ENCODE measurements at places on chromosomes 4 and X.
A peak's percentile ranks its signal among the peaks of the same experiment; 100 is the strongest.

DNA sequence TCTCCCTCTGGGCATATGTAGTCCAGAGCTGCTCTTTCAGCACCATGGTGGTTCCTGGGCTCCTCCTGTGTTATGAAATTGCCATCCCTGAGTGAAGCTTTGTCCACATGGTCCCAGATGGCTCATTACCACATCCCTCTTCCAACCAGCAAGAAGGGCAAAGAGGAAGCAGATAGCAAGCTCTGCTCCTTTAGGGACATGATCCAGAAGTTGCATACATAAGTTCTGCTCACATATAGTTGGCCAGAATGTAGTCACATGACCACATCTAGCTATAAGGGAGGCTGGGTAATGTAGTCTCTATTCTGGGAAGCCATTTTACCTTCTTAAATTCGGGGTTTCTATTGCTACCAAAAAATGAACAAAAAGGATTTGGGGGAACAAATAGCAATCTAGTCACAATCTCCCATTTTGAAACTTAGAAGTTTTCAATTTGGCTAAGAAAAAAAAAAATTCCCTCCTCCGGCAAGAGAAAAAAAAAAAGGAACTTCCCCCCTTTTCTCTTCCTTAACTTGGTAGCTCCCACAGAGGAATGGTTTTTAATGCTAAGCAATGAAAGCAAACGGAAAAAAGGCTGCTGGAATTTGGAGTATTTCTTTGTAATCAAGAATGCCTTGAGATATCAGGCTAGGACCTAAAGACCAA, 88.2 kb upstream of the USP9X start:
- DNase-seq = peak; percentile 31

GRCh38 chrX:16588266-16588665, 61.7 kb upstream of the S100G start:
- DNase-seq = no peak

DNA sequence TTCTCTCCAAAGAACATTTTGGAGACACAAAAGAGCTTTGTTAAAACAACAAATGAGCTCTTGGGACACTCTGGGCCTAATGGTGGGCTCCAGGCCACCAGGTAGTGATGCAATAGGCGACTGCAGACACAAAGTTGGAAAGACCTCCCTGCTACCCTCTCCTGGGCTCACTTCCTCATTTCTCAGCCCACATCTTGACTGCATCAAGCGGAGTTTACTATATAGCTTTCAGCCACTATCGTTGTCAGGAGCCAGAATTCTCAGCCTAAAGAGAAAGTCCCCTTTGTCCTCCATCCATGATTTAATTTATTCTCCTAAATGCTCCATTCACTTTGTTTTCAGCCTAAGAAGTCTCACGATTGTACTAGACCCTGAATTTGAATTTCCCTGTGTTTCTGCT, 114.9 kb downstream of the EFHC2 start:
- no peak for DNase-seq

- no peak for DNase-seq
Observed at GRCh38 chr4:7311205-7311604, 118.9 kb downstream of the SORCS2 start.

- DNase-seq = no peak
Observed at GRCh38 chr4:98524230-98524629, 134.2 kb downstream of the TSPAN5 start.

GRCh38 chr4:185040523-185040922, 22.2 kb downstream of the HELT start:
- DNase-seq = no peak

DNA sequence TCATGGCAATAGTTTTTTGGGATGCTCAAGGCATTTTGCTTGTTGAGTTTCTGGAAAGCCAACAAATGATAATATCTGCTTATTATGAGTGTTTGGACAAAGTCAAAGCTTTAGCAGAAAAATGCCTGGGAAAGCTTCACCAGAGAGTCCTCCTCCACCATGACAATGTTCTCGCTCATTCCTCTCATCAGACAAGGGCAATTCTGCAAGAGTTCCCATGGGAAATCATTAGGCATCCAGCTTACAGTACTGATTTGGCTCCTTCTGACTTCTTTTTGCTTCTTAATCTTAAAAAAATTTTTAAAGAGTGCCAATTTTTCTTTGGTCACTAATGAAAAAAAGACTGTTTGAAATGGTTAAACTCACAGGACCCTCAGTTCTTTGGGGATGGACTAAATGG, 136.3 kb downstream of the UBE2K start:
- no peak for DNase-seq

GRCh38 chr4:88655226-88655625, 42.4 kb downstream of the NAP1L5 start:
- DNase-seq = no peak

DNA sequence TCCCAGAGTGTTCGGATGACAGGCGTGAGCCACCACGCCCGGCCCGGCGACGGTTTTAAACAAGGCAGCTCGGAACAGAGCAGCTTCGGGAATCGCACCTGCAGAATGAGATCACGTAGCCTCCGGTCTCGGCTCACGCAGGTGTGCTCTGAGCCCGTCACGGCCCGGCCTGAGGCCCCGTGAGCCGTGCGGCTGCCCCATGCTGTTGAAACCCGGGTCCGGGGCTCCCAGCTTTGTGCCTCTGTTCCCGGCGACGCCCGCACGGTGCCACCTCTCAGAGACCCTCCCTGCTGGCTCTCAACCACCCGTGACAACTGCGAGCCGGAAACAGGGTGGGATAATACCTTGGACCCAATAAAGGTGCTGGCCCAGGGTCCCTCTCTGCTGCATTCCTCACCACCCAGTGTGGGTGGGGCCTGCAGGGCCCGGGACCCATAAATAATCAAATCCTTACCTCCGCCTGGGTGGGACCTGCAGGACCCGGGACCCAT, 13.4 kb upstream of the PLCXD1 start:
- no peak for DNase-seq

DNA sequence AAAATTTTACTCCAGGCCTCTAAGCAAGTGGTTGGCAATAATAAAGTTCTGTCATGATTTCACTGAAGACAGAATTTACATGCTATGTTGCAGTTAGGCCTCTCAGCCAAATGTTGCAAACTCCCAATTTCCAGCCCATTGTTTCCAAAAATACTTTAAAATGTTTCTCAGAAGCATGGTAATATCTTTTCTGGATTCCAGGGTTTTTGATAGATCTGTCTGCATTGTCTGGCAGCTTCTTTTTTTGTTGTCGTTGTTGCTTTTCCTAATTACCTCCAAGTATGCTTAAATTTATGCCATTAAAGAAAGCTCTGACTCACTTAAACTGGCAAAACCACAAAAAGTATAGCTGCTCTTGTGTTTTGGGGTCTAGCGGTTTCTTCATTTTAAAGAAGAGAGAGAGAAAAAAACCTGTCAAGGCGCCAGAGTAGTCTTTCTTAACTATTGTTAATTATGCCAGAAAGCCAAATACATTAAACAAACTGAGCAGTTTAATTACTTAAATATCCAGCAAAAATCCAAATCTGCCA, 97.0 kb downstream of the AGTR2 start:
- DNase-seq = no peak

Data from HFF-Myc (cell line).